ENCODE measurements at places on chromosomes 1 and 21. TPM values are rescaled to one million over a fixed set of nuclear protein-coding genes. Genes with fewer than 3 reads are reported as not detected.

- H3K36me3 ChIP-seq: no peaks in the 10 kb centered on the region
- DNase-seq: peak; percentile 92
- H3K27me3 ChIP-seq: no peaks in the 10 kb centered on the region
Measured at GRCh38 chr1:30191154-30191702, 532.2 kb downstream of the MATN1 start.

DNA sequence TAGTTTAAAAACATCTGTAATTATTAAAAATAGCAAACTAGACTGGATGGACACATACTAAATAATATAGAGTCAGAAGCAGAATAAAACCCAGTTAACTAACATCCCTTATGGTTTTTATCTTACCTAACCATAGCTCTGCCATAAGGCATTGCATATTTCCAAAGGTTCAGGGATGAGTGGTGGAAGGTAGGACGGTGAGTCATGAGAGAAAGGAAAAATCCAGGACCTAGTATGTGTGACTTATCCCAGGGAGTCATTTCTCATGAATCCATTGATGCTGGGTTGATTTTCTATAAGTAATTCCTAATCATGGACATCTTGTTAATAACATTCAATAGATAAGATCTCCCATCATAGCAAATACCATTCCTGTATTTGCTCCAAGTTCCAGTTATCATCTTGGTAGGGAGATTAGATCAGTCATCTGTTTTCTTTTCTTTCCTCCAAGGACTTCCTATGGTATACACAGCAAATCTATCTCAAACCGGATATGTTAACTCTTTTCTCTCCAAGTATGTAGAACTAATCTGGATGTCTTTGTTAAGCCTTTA lies 490.7 kb upstream of the B3GALT2 start:
- peaks cover 4% of the 10 kb centered on the region for H3K4me1 ChIP-seq
- DNase-seq: no peak
- H3K27ac ChIP-seq: no peak overlapping the region
- no peaks in the 10 kb centered on the region for H3K36me3 ChIP-seq
- H3K27me3 ChIP-seq: no peaks in the 10 kb centered on the region
- no peak overlapping the region for H3K4me3 ChIP-seq

DNA sequence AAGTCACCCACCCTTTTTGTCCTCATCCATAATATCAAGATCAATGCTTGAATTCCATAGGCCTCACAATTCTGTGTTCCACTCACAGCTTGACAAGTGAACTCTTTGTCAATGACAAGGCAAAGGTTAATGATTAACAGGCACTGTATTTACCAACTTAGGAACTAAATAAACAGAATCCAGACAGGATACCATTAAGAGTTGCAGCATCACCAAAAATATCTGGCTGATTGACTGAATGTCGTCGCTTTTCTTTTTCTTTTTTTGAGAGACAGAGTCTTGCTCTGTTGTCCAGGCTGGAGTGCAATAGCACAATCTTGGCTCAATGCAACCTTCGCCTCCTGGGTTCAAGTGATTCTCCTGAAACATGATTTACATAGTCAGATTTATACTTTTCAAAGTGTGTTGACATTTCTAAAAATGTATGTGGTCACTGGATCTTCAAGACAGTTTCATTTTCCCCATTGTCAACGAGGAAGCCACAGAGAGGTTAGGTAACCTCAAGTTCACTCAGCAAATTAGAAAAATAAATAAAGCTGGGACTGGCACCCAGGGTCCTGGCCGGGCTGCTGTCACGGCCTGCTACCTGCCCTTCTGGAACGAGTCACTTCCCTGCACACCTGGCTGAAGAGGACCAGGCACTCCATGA lies 81.0 kb downstream of the PDE9A start:
- DNase-seq: no peak
- H3K4me1 ChIP-seq: peaks cover 27% of the 10 kb centered on the region
- H3K4me3 ChIP-seq: no peak overlapping the region
- H3K27me3 ChIP-seq: no peaks in the 10 kb centered on the region

DNA sequence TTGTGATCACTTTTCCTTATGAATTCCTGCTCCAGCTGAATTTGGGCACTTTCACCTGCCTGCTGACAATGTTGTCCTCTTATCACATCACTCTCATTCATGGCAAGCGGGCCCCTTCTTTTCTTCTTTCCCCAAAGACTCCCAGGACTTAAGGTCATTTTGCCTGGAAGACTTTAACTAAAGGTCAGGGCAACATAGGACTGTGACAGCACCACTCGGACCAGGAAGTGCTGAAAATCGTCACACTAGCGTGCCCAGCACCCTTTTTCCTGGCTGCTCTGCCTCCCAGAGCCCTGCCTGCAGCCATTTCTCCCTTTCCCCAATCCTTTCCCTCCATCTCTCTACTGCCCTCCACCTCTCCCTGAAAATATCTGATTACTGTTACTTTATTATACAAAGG lies 35.4 kb downstream of the CD34 start:
- H3K4me3 ChIP-seq: no peak overlapping the region
- H3K27me3 ChIP-seq: no peaks in the 10 kb centered on the region
- H3K27ac ChIP-seq: no peak overlapping the region
- DNase-seq: no peak
- no peaks in the 10 kb centered on the region for H3K36me3 ChIP-seq

Gene OR6N1
- not detected for total RNA-seq

Gene NBPF4
- total RNA-seq: not detected

Gene COL9A2
- total RNA-seq: 1.2 TPM
